ENCODE measurements at places on chromosomes 5 and 9.

DNA sequence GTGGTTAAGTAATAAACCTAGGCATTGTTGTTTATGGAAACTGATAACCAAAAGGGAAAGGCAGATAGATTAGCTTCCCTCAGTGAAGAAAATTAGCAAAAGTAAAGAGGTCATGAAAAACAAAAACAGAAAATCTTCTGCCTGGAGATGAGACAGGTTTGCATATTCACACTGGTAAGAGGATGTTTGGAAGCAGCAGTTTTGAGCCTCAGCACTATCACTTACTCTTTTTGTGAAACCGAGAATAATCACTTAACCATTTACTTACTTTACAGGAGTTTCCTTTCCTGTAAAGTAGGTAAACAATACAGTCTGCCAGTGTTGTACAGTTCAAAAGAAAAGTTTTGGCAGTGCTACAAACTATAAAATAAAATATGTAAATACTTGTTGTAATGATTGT, 35.5 kb upstream of the EMB start:
- no peak for DNase-seq

DNA sequence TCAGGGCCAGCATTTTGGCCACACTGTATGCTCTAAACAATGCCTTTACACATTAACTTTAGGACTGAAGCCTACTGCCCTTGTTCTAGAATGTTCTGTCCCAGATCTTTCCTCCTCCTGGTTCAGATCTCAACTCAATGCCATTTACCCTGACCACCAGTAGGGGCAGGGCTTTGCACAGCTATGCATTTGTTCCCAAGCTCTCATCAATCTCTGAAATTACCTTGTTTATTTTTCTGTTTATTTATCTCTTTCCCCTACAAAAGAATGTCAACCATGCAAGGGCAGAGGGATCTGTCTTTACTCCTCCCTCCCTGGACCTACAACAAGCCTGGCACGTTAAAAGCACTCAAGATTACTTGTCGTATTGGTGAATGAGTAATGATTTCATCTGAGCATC, 612.9 kb downstream of the BNC2 start:
- DNase-seq: no peak

DNA sequence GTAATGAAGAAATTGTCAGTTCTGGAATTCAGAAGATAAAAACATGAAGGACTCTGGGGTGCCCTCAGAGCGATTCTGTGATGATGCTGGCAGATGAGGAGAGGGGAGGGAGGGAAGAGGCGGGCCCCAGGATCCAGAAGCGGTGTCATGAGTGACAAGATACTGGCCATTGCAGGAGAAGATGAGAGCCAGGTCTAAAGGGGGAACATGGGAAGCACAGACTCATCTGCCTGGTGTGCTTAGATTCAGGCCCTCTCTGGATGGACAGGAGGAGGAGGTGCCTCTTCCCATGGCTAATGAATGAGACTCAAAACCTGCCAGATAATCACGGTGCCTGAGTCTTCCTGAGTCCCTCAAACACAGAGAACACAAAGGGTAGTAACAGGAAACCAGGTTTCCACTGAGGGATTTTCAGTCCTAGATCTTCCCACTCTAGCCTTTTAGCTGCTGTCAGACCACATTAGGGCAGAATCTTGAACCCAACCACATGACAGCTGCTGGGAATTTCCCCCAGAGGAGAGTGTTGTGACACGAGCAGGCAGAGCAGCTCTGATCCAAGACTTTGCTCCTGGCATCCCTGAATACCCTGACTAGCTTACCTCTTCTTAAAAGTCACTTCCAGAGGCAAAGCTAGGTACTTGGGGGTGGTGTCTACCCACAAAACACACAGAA, 28.2 kb upstream of the HSPA9 start:
- no peak for DNase-seq

GRCh38 chr5:124876983-124877382, 130.5 kb upstream of the ZNF608 start:
- DNase-seq: no peak

GRCh38 chr5:153511622-153512021, 21.2 kb downstream of the GRIA1 start:
- DNase-seq: no peak

DNA sequence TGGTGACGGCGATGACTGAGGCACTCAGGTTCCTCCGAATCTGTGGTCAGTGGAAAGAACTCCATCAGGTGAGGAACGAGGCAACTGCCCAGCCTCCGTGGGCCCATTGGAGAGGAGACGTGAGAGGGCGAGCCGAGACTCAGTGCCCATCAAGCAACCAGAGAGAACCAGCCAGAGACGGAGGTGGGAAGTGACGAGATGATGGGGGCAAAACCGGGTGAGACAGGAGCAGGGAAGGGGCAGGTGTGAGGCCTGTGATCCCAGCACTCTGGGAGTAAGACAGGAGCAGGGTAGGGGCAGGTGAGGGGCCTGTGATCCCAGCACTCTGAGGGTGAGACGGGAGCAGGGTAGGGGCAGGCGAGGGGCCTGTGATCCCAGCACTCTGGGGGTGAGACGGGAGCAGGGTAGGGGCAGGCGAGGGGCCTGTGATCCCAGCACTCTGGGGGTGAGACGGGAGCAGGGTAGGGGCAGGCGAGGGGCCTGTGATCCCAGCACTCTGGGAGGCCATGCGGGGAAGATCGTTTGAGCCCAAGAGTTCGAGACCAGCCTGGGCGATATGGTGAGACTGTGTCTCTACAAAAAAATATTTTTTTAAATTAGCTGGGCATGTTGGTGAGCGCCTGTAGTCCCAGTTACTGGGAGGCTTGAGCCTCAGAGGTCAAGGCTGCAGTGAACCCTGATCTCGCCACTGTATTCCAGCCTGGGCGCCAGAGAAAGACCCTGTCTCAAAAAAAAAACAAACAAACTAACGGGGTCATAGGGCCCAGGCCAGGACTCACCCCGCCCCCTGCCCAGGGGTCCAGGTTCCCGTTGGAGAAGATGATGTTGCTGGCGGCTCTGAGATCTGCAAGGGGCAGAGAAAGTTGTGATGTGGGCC, 3.4 kb downstream of the DPP7 start:
- no peak for DNase-seq

DNA sequence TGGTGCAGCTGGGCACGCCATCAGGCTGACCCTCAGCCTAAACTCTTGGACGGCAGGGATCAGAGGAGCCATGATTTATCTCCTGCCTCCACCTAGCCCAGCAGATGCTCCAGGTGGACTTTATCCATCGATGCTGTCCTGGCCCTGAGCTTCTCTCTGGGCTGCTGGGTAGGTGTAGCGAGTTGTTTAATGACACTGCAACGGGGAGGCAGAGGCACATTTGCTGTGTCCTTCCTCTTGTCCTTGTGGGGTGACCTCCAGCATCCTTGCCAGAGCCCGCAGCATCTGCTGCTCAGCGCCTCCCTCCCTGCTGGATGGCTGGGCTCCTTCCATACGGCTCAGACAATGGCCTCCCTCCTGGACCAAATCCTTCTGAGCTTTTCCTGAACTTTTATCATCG, 103.1 kb upstream of the IRX4 start:
- no peak for DNase-seq

DNA sequence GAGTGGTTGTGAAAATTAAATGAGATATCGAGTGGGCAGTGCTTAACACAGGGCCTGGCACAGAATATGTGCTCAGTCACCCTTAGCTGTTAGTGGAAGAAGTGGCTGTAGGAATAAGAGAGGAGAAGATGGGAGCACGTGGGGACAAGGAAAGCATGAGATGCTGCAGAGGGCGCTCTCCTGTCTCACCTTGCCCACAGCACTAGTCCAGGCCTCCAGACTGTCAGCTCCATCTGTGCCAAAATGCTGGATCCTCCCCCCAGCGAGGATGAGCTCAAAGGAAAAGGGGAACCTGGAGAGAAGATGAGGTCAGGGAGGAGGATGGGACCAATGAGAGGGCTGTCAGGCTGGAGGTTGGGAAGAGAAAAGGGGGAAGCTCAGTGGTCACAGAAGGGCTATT, 12.5 kb downstream of the ARAP3 start:
- DNase-seq: no peak

DNA sequence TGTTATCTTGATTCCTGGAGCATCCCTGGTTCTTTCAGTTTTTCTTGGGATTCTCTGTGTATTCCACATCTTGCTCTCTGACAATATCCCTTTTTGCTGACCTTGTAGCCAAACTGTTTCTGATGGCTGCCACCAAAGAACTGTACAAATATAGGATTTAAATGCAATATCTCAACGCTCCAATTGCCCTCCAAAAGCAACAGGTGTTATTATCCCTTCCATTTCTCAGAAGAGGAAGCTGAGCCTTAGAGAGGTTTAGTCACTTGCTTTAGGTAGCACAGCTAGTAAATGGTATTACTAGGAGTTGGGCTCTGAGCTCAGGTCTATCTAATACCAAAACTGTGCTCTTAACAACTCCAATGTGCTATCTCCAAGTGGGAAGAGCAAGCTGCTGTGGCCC, 24.2 kb upstream of the HAND1 start:
- DNase-seq: no peak

Data from activated CD8-positive, alpha-beta memory T cell treated with anti-CD3 and anti-CD28 coated beads for 1 hour (primary cell).